ENCODE measurements at places on chromosomes 3 and 15.
A peak's percentile ranks its signal among the peaks of the same experiment; 100 is the strongest.

DNA sequence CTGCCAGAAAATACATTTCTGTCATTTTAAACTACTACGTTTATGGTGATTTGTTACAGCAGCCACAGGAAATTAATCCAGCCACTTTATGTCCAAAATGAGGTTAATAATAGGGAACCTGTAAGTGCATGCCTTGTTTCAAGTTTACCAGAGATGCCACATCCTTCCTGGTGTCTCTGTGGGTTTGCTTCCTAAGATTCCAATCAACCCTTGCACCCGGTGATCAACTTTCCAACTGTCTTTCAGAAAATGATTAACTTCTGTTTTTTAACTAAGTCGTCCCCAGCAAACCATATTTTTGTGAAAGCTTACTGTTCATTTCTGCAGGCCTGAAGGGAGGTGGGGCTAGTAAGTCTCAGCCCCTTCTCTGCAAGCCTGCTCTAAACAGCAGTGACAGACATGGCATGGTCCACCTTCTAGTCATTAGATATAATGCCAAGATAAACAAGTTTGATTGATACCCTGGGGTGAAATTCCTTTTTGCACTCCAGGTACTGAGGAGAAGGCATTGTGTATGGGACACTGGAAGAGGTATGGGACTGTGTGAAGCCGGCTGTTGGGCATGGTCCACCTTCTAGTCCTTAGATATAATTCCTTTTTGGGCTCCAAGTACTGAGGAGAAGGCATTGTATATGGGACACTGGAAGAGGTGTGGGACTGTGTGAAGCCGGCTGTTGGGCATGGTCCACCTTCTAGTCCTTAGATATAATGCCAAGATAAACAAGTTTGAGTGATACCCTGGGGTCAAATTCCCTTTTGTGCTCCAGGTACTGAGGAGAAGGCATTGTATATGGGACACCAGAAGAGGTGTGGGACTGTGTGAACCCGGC lies 11.1 kb upstream of the TMC3 start:
- H3K27me3 ChIP-seq, result no peaks in the 10 kb centered on the region
- no peak for DNase-seq
- no peaks in the 10 kb centered on the region for H3K36me3 ChIP-seq
- H3K27ac ChIP-seq, result no peak overlapping the region

DNA sequence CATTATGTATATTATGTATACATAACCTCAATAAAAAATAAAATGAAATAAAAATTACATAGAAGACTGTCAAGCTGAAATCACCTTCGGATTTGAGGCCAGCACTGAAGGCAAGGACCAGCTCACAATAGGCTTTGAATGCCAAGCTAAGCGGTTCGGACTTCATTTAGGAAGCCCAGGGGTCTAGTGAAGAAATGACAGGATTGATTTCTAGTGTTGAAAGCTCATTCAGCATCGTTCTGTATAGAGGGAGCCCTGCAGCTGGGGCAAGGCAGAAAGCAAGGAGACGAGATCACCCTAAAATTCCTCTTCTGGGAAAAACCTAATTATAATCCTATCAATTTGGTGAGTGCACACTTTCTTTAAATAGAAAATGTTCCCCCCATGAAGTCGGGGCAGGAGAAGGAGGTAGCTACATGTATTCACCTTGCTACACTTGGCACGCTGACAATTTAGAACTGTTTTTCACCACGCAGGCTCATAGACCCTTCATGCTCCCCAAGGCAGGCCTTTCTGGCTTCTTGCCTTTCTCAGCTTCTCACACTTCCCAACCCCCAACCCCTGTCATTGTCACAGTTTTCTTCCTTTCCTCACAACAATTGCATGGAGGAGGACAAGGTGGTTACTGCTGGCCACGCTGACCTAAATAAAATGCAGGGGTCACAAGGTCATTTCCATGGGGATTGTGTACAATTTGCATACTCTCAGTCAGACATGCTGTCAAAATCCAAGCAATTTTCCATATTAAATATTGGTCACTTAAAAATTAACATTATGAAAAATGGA lies 44.4 kb upstream of the SSR3 start:
- no peak for DNase-seq
- no peak overlapping the region for H3K4me3 ChIP-seq
- H3K4me1 ChIP-seq, result peaks cover 8% of the 10 kb centered on the region

DNA sequence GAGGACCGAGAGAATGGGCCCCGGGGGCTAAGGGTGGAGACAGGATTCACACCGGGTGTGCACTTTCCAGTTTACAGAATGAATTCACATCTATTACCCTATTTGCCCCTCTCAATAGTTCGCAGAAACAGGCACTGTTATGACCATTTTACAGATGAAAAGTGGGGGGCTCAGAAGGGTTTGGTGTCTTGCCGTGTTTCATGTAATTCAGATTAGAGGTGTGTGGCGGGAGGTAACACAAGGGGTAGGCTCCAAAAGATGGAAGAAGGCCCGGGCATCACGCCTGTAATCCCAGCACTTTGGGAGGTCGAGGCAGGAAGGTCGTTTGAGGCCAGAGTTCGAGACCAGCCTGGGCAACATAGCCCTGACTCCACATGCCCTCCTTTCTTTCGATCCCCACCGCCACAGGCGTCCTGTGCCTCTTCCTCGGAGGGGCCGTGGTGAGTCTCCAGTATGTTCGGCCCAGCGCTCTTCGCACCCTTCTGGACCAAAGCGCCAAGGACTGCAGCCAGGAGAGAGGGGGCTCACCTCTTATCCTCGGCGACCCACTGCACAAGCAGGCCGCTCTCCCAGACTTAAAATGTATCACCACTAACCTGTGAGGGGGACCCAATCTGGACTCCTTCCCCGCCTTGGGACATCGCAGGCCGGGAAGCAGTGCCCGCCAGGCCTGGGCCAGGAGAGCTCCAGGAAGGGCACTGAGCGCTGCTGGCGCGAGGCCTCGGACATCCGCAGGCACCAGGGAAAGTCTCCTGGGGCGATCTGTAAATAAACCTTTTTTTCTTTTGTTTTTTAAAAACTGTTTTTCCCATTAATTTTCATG lies 3.4 kb downstream of the DUOXA2 start:
- H3K27me3 ChIP-seq, result peaks cover 51% of the 10 kb centered on the region
- no peak for DNase-seq
- H3K36me3 ChIP-seq, result no peaks in the 10 kb centered on the region
- peaks cover 17% of the 10 kb centered on the region for H3K4me1 ChIP-seq

DNA sequence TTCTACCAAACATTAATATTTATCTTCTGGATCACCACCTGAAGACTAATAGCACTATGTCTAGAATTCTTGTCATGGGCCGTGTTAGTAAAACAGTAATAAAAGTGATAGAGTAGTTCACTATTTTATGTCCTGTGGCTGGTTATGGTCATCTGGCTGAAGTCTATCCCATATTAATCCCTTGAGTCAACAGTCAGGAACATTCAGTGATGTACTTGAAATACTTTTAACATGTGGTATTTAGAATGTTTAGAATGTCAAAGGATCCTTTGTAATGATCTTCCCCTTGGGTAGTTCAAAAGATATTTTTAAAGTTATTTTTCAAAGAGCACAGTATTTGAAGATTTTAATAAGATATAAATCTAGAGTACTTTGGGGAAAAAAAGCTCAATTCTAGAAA lies 117.0 kb downstream of the MBNL1 start:
- peaks cover 3% of the 10 kb centered on the region for H3K4me1 ChIP-seq
- H3K27me3 ChIP-seq, result no peaks in the 10 kb centered on the region
- H3K27ac ChIP-seq, result no peak overlapping the region
- no peak overlapping the region for H3K4me3 ChIP-seq

DNA sequence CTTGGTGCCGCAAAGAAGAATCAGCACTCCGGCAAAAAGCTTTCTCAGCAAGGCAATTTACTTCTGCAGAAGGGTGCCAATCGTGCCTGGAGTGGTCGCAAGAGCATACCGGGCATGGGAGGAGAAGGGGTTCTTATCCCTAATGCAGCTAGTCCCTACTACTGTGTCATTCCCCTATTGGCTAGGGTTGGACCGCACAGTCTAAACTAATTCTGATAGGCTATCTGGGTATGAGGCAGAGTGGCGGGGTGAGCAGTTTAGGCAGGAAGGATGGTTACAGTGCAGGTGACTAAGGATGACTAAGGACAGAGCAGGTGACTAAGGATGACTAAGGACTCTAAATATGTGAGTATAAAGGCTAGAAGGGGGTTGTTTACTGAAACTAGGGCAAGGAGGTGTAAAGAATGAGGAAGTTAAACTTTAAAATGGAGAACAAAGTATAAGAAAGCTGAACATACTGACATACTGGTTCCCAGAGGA lies 52.9 kb downstream of the PGBD4 start:
- no peaks in the 10 kb centered on the region for H3K4me1 ChIP-seq
- peaks cover 11% of the 10 kb centered on the region for H3K36me3 ChIP-seq
- DNase-seq, result no peak
- no peaks in the 10 kb centered on the region for H3K27me3 ChIP-seq
- no peak overlapping the region for H3K27ac ChIP-seq
- H3K4me3 ChIP-seq, result no peak overlapping the region

DNA sequence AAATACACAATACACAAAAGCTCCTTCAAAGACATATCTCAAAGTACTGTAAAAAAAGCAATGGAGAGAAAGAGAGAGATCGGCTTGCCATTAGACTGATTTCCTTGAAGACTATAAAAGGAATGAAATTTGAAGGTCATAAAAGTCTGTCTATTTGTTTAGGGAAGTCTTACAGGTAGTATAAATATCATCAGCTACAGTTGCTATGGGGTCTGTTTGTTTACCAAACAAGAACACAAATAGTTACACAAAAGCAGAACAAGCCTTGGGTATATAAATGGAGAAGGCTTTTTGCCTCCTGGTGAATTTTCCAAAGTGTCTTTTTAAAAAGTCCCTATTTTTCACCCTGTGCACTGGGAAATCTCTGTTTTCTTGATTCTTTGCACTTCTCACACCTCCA lies 552.3 kb downstream of the FOXP1 start:
- no peak overlapping the region for H3K27ac ChIP-seq
- DNase-seq, result no peak
- peaks cover 3% of the 10 kb centered on the region for H3K4me1 ChIP-seq
- H3K4me3 ChIP-seq, result no peak overlapping the region
- H3K36me3 ChIP-seq, result peaks cover 2% of the 10 kb centered on the region

DNA sequence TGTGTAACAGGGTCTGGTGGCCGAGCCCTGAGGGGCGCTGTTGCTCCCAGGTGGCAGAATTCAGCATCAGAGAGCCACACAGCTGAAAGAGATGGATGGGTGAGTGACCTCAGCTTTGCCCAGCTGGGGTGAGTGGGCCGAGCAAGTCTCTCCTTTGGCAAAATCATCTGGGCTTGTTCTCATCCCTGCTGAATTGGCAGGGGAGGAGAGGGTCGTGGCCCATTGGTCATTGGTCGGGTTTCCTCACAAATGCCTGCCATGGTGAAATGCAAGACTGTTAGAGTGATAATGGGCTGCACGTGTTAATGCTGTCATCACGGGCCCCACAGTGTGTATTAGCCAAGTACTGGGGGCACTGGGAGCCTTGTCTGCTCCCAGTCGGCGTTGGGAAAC lies 15.9 kb downstream of the ABHD2 start:
- DNase-seq, result no peak
- H3K4me1 ChIP-seq, result no peaks in the 10 kb centered on the region
- no peak overlapping the region for H3K4me3 ChIP-seq
- H3K27me3 ChIP-seq, result no peaks in the 10 kb centered on the region
- H3K36me3 ChIP-seq, result no peaks in the 10 kb centered on the region

DNA sequence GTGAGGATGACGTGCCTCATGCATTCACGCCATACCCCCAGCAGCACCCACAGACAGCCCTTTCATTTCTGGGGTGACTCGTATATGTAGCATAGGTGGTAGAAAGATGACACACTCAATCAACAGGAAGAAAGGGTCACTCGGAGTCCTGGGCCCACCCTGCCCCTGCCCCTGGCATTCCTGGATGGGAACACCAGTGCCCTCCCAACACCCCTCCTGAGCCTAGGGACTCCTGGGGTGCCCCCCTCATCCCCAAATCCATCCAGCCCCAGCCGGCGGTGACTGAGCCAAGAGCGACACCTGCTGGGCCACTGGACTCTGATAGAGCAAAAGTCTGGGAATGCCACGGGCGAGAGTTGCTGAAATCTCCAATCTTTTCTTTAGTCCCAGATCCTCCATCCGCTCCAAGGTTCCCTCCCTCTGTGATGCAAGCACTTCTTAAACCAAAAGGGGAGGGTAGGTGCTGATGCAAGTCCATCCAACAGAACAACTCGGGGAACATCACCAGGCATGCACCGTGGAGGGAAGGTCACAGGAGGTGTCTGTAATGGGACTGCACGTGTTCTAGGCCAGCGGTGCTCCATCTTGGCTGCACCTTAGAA lies 31.1 kb downstream of the ACAN start:
- peak; percentile 50 for DNase-seq
- H3K4me3 ChIP-seq, result no peak overlapping the region
- no peak overlapping the region for H3K27ac ChIP-seq
- H3K27me3 ChIP-seq, result no peaks in the 10 kb centered on the region

DNA sequence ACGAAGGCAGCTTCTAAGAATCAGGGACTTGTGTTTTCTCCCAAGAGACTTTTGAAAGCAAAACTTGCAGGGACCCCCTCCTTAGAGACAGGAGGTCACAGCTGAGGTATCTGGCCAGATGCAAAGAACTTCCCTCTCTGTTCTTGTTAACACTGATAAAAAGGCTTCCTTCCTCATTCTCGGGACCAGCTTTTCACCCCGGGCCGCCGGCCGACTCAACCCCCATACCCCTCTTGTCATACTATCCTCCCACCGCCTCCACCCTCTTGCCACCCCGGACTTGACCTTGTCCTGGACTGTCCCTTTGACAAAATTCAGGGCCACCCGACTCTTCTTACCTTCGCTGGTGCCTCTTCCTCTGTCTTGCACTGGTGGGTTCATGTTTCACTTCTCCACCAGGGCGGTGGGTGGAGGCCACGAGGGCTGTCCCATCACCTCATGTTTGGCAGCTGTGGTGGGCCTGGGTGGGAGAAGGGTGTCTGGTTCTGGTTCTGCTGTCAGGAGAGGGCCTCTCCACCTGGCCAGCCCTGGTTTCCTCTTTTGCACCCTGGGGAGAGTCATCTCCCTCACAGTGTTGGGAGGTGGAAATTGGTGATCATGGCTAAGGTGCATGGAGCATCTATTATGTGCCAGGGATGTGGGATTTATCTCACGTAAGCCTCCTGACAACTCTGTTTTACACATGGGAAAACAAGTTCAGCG lies 32.5 kb downstream of the BHLHE40 start:
- H3K4me3 ChIP-seq, result no peak overlapping the region
- H3K27ac ChIP-seq, result no peak overlapping the region
- no peak for DNase-seq
- no peaks in the 10 kb centered on the region for H3K36me3 ChIP-seq
- H3K27me3 ChIP-seq, result no peaks in the 10 kb centered on the region

DNA sequence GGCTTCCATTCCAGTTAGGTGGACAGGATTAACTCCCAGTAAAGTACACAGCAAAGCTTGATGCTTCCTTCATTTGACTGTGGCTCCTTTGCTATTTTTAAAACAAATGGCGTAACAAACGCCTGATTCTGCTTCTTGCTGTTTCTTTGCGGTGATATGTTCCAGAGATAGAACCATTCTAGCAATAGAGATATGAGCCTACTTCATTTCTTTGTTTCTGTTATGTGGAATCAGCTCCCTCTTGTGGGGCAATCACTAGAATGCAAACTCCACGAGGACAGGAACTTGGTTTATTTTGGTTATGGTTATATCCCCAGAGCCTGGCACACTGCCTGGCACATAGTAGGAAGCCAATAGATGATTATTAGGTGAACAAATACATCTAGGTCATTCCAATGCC lies 122.6 kb upstream of the SLC6A11 start:
- H3K4me3 ChIP-seq, result no peak overlapping the region
- no peaks in the 10 kb centered on the region for H3K27me3 ChIP-seq
- DNase-seq, result no peak
- H3K36me3 ChIP-seq, result no peaks in the 10 kb centered on the region
